ENCODE measurements at places on chromosomes 3 and 15. TPM values are rescaled to one million over a fixed set of nuclear protein-coding genes. Genes with fewer than 3 reads are reported as not detected.

Gene PRRT3
- total RNA-seq, result 0.70 TPM

DNA sequence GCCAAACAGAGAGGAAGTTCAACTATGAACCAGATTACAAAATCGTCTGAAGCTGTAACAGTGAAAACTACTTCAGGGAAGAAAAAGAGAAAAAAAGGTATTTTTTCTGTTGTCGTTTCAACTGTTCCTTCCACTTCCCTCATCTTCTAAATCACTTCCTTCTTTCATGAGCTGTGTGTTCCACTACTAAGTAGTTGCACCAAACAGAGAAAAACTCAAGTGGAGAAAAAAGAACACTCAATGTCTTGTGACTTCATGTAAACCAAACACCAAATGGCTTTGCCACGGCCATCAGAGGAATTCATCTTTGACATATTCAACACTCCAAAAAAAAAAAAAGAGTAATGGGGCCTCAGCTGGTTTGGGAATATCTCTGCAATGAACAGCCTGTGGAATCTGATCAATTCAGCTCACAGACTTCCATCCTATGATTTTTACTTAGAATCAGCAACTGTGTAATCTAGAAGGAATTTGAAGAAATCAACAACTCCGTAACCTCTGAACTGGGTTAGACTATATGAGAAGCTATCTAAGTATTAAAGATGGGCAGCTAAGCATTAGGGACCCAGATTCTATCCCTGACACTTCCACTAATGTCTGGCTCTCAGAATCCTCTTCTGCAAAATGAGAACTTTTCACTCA lies 47.5 kb upstream of the RNF7 start:
- peaks cover 6% of the 10 kb centered on the region for H3K4me1 ChIP-seq
- H3K27me3 ChIP-seq, result no peaks in the 10 kb centered on the region
- H3K4me3 ChIP-seq, result no peak overlapping the region
- H3K27ac ChIP-seq, result no peak overlapping the region
- DNase-seq, result no peak
- H3K36me3 ChIP-seq, result no peaks in the 10 kb centered on the region

DNA sequence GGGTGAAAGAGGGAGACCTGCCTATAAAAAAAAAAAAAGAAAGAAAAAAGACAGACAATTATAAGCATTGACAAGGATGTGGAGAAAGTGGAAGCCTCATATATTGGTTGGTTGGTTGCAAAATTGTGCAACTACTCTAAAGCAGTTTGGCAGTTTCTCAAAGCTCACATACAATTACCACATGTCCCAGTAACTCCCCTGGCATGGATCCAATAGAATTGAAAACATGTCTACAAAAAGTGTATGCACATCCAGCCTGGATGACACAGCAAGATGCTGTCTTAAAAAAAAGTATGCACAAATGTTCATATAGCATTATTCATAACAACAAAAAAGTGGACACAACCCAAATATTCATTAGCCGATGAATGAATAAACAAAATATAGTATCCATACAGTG lies 19.5 kb downstream of the SETMAR start:
- H3K36me3 ChIP-seq, result peaks cover under 1% of the 10 kb centered on the region
- DNase-seq, result no peak
- H3K4me3 ChIP-seq, result no peak overlapping the region
- no peaks in the 10 kb centered on the region for H3K27me3 ChIP-seq
- H3K27ac ChIP-seq, result no peak overlapping the region

DNA sequence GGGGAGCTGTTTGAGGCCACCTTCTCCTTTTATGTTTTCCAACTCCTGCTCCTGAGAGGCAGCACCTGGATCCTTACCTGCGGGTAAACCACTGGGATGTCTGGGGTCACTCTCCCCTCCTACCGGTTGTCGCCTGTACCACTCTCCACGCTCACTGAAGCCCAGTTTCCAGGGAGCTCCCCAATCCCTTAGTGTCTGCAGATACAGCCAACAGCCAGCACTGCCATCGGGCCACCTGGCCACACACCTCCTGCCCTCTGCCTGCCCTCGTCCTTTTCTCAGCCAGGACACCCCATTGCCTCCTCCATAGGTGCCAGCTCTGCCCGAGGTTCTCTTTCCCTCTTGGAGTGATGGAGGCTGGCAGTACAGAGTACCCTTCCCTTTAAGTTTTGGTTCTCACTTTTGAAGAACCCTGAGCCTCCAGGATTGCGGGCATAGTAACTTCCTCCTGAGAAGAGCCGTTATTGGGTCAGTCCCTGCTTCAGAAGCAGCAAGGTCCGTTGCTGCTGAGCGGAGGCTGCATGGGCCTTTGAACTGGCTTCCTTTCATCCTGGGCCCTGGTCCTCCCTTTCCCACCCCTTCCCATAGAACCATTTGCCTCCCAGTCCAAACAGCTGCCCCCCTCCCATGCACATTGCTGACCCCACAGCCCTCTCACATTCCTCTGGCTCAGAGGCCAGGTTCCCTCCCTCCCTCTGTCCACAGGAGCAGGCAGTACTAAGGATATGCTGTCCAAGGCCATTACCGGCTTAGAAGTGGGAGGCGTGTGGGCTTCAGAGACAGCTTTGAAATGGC lies 30.9 kb downstream of the ARNT2 start:
- no peaks in the 10 kb centered on the region for H3K36me3 ChIP-seq
- H3K27ac ChIP-seq, result no peak overlapping the region
- no peak overlapping the region for H3K4me3 ChIP-seq
- no peaks in the 10 kb centered on the region for H3K27me3 ChIP-seq
- H3K4me1 ChIP-seq, result no peaks in the 10 kb centered on the region
- DNase-seq, result no peak

DNA sequence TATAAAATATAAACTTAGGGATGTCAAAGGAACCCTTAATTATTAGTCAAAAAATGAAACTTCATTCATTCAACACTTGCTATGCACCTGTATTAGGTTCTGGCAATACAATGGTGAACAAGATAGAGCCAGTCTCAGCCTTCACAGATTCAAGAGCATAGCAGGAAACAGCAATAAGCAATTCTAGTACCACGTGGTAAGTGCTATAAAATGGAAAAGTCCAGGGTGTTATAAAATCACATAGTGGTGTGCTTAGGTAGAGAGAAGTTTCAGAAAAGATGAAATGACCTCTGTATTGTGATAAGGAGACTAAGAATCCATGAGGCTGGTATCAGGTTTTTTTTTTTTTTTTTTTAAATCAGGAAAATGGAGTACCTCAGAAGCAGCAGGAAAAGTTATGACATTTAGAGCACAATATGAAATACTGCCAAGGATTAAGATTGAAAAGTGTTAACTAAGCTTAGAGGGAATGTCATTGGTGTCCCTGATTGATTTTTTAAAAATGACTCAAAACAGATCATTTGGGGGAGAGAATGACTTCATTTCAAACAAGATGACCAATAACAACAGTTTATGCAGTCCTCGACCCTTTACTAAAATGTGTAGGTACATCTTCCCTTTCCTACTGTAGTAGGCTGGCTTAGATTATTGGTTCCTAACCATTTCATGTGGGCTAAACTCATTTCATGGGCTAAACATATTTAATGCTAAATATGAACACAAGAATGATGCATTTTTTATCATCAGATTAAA lies 5.0 kb downstream of the TOMM70 start:
- H3K4me3 ChIP-seq, result no peak overlapping the region
- no peak for DNase-seq
- H3K27me3 ChIP-seq, result no peaks in the 10 kb centered on the region
- no peak overlapping the region for H3K27ac ChIP-seq
- H3K36me3 ChIP-seq, result no peaks in the 10 kb centered on the region
